ENCODE measurements at places on chromosomes 13 and 19.

DNA sequence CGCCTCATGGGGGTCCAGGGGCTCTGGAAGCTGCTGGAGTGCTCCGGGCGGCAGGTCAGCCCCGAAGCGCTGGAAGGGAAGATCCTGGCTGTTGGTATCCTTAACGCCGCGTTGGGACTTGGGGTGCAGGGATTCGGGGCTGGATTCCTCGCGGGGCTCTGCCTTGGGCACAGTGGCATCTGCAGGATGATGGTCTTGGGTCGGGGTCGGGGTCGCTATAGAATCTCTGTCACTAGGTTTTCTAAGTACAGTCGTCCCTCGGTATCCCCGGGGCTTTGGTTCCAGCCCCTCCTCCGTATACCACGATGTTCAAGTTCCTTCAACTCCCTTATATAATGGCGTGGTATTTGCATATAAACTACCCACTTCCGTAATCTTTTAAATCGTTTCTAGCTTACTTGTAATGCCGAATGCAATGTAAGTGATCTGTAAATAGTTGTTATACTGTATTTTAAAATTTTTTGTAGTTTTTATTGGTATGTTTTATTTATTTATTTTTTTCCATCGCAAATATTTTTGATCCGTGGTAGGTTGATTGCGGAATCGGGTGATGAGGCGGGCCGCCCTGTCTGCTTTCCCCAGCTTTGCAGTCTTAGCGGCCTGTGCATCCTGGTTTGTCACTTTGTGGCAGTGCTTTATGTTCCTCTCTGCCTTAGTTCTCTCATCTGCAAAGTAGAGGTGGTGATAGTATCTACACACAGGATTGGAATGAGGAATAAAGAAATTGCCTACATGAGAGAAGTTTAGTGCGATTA is 606 bp downstream of the ERCC5 start:
- DNase-seq = peak; percentile 17

- DNase-seq = no peak
Observed at GRCh38 chr19:5826531-5827341, 12.8 kb downstream of the FUT6 start.

DNA sequence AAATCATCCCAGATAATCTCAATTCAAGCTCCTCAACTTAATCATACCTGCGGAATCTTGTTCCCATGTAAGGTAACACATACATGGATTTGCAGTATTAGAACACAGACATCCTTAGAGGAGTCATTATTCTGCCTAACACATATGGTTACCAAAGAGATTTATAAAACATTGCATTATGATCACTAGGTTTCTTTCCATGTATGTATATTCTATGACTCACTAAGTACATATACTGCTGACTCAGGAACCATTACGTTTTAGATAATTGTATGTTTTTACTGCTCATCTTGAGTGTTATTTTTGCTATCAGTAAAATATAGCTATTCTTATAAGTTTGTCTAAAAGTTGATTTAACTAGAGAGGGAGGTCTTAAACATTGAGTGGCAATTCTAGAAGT is 182.9 kb downstream of the SLITRK6 start:
- DNase-seq = no peak

- DNase-seq = no peak
Observed at GRCh38 chr13:25018729-25019115, 77.2 kb upstream of the PABPC3 start.

DNA sequence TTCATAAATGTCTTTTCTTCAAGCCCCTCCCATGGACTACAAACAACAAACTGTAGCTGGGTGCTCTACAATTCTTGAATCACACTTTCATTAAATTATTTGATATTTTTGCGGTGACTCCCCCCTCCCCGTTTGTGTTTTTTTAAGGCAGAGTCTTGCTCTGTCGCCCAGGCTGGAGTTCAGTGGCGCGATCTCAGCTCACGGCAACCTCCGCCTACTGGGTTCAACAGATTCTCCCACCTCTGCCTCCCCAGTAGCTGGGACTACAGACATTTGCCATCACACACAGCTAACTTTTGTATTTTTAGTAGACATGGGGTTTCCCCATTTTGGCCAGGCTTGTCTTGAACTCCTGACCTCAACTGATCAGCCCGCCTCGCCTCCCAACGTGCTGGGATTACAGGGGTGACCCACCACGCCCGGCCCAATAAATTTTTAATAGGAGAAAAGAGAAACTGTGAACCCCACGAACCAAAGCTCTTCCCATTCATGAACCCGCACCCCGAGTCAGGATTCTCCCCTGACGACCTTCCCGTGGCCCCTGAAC is 703 bp downstream of the ZNF506 start:
- DNase-seq = no peak

DNA sequence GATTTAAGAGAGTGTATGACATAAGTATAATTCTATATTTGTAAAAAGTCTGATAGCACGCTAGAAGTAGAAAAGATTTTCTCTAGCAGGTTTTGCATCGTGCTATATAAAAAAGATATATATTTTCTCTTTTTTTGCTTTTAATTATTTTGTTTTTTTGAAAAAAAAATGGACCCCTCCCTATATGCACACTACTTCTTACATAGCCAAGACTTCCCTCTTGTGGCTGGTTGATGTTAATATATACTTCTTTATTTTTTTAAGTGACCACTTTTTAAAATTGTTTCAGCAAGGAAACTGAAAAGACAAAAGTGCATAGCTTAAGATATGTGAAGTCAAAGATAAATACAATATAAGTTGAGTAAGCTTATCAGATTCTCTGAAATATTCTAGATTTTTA is 1202.8 kb downstream of the DIAPH3 start:
- DNase-seq = no peak

GRCh38 chr13:18948012-18948663 is 233.5 kb downstream of the TUBA3C start:
- DNase-seq = no peak

DNA sequence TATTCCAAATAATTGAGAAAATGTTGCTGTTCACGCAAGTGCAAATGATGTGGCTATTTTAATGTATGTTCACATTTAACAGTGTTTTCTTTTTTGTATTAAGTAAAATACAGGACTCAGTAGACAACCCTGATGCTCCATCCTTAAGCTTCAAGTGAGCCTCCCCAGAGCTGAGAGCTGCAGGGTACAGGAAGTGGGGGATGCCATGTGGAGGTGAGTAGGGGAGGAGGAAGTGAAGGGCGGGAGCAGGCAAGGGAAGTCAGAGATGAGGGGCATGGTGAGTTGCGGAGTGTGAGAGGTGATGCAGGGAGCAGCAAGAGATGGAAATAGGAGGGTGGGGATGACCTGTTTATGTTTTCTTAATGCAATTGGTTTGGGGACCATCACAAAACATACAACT is 711.0 kb downstream of the UQCRFS1 start:
- no peak for DNase-seq

- no peak for DNase-seq
Observed at GRCh38 chr13:105804561-105805190, 730.8 kb downstream of the EFNB2 start.

All from stimulated activated CD4-positive, alpha-beta T cell treated with anti-CD3 and anti-CD28 coated beads, Interleukin-15, amount 100 ng/mL, for 48 hours (primary cell).